Activated CD4-positive, alpha-beta T cell treated with anti-CD3 and anti-CD28 coated beads for 24 hours (primary cell): ENCODE measurements at places on chromosomes 12 and 14.

GRCh38 chr12:22064968-22065367, 18.9 kb downstream of the CMAS start:
- DNase-seq = no peak

GRCh38 chr12:110039085-110039807, 9.1 kb downstream of the C12orf76 start:
- no peak for DNase-seq

GRCh38 chr14:99915305-99916090, 122.3 kb downstream of the EML1 start:
- no peak for DNase-seq

DNA sequence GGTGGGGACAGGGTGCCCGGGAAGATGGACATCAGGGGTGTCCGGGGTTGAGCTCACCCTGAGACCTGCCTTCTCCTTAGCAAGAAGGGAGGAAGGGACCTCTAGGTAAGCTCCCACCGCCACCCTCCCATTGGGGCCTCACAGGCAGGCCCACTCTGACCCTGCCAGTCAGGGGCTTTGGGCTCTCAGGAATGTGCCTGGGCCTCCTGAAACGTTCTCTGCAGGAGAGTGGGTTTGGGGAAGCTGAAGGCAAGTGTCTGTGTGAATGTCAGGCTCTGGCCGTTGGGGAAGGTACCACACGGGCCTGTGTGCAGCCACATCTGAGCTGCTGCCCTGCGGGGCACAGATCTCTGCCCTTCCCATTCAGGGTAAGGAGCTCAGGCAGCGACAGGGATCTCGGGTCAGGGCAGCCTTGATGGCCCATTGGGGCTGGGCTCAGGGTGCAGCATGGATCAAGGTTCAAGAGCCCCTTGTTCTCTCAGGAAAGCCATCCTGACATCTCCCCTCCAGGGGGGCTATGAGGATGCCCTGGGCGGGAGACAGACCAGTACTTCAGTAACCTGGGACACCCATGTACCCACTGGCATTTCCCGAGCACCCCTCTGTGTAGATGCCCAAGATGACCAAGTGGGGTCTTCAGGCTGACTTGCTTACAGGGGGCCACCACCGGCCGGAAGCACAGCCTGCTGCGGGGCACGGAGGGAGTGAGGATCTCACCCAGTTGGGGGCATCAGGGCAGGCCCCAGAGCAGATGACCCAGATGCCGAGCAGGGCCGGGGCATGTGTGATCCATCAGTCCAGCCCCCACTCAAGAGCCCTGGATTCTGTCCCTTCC, 29.7 kb downstream of the FAM222A start:
- DNase-seq = no peak

DNA sequence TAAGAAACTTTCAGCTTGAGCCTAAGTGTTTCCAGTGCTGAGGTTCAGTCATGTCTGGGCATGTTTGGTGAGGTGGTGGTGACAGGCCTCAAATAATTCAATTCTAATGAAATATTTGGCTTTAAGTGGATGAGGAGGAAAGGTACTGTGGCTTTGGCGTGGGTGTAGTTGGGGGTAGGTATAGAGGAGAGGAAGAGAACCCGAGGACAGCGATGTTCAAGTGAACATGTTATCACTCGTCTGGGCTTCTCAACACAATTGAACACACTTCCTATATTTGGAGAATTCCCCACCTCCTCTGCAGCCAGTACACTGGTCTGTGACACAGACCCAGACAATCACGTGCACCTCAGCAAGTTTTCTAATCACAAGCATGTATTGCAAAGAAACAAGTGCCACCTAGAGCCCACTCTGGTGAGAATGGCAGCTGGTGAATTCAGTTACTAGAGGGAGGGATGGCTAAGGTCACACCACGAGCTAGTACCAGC, 53.0 kb downstream of the IFNG-AS1 start:
- DNase-seq = no peak

- DNase-seq = no peak
Measured at GRCh38 chr14:64943556-64943955, 1.0 kb upstream of the GPX2 start.

DNA sequence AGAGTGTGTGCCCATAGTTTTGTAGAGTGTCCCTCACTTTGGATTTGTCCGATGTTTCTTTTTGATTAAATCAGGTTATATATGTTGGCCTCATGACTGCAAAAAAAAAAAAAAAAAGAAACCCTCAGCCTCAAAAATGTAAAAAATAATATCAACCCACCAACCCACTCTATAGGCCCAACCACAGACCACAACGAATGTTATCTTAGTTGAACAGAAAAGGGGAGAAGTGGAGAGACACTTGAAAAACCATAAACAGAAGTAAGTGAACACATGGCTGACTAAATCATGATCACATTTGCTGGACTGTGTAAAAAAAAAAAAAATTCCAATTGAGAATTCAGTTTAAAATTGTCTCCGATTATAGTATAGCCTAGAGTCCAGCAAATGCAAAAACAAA, 45.5 kb upstream of the ST8SIA1 start:
- no peak for DNase-seq
